NCI-H1436 treated with DMSO at 0.1 percent for 48 hours (cell line): ENCODE measurements at places on chromosomes 2 and 18.
A peak's percentile ranks its signal among the peaks of the same experiment; 100 is the strongest.

GRCh38 chr18:79799619-79800370 is 2.1 kb downstream of the KCNG2 start:
- DNase-seq: no peak

GRCh38 chr2:176526995-176527901 is 258.0 kb downstream of the MTX2 start:
- no peak for DNase-seq

- no peak for DNase-seq
These were observed 101.9 kb downstream of the BIN1 start for GRCh38 chr2:127004893-127005600.

- DNase-seq: no peak
These were observed 65.3 kb upstream of the WIPF1 start for GRCh38 chr2:174662859-174663258.

DNA sequence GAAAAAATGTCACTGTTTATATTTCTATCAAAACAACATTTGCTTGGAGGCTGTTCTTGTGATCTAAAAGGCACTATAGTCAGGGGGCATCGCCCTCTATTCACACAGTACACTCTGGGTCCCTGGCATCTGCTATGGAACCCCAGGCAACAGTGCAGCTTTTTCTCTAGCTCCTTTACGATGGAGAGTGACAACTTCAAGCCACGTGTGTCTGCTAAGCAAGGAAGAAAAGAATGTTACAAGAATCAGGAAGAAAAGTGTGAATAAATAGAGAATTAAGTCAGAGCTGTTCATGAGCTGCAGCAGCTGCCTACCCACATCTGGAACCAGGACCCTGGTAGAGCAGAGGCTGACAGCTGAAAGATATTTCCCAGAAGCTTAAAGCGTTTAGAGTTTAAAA is 11.2 kb downstream of the RND3 start:
- DNase-seq: no peak

DNA sequence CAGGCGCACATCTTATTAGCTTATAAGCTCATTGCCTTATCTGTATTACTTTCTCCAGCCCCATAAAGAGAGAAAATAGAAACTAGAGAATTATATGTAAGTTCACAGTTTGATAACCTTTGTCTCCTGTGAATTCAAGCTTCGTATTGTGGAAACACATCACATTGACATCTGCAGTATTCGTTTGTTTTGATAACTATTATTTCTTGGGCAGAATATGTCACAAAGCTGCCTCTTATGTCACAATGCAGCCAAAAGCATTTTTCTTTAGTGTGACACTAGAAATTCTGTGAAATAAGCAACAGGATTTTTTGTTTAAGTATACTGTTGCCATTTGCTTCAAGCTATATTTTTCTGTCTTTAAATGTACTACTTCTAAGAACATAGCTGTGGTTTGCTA is 221.5 kb downstream of the DOK6 start:
- no peak for DNase-seq

GRCh38 chr2:128505150-128505490 is 186.5 kb upstream of the HS6ST1 start:
- DNase-seq: no peak

DNA sequence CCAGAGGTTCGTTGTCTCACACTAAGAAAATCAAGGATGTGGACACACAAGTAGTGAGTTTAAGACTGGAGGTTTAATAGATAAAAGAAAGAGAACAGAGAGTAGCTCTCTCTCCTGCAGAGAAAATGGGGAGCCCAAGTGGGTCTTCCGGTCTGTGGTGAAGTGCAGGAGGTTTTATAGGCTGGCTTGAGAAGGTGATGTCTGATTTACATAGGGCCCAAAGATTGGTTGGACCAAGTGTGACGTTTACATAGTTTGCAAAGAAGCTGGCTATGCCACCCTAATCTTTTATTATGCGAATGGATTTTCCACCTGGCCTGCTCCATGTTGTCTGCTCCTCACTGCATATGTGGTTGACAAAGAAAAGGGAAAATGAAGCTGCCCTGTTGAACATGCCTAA is 430.4 kb upstream of the TRIB2 start:
- DNase-seq: no peak

- DNase-seq: no peak
These were observed 18.2 kb upstream of the MBOAT2 start for GRCh38 chr2:9021563-9022211.

GRCh38 chr2:40348665-40349064 is 103.2 kb downstream of the SLC8A1 start:
- DNase-seq: no peak

- DNase-seq: no peak
These were observed 35.6 kb downstream of the NGEF start for GRCh38 chr2:232977438-232977971.

GRCh38 chr18:40577981-40578365 is 1377.1 kb upstream of the PIK3C3 start:
- DNase-seq: no peak

DNA sequence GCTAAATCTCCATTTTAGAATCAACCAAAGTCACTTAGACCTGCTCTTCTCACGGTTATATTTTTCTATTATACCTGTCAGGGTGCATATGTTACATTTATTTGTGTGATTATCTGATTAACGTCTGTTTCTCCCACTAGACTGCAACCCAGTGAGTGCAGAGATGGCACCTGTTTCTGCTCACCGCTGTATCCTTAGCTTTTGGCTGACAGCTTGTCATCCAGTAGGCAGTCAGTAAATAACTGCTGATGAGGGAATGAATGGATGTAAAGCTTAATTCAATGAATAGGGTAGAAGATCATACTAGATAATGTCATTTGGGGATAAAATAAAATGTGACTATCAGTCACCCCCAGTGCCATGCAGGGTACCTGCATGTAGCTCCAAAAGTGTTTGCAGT is 6.9 kb upstream of the CHRNA1 start:
- no peak for DNase-seq

GRCh38 chr2:144430722-144431391 is 89.1 kb downstream of the ZEB2 start:
- DNase-seq: no peak

DNA sequence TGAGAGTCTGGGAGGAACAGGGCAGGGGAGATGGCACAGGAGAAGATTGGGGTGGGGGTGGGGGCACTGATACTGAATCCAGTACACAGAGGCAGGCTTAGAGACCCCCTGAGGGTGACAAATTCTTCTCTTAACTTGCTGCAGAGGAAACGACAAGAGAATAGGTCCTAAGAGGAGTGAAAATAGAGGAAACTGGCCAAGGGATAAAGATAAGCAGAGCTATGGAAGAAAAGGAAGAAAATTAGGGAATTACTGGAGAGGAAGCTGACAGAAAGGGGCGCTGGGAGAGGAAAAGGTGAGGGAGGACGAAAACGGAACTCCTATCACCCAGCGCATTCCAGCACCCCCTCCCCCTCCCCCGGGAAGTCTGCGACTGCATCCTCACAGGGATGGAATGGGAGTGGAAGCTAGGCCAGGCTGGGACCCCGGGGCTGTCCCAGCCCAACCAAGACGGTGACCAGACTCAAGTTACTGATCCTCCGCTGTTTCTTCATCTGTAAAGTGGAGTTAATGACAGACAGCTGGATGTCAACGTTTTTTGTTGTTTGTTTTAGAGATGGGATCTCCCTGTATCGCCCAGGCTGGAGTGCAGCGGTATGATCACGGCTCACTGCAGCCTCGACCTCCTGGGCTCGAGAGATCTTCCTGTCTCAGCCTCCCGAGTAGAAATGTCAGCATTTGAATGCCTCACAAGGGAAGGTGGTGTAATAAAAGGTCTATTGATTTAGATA is 2.6 kb upstream of the EMX1 start:
- no peak for DNase-seq

DNA sequence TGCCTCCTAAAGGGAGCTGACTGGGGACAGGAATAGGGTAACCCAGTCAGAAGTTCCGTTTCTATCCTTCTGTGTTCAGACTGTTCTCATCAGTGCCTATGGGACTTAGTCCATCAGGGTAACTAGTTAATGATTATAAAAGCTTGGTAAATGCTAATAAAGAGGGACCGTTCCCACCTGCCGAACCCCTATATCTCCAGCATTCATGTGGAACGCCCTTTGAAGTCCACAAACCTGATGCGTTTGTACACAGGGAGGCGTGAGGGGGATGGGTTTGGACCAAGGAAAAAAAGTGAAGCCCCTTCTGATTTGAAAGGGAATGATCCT is 112.9 kb downstream of the CDK15 start:
- DNase-seq: no peak

- no peak for DNase-seq
These were observed at the start of gene GKN1 for GRCh38 chr2:68974251-68974650. GKN1 (plus strand) TSS chr2:68974636; CDS start chr2:68974678, 42 bp downstream.

- no peak for DNase-seq
These were observed 136.9 kb upstream of the GATA6 start for GRCh38 chr18:22032392-22032961.

DNA sequence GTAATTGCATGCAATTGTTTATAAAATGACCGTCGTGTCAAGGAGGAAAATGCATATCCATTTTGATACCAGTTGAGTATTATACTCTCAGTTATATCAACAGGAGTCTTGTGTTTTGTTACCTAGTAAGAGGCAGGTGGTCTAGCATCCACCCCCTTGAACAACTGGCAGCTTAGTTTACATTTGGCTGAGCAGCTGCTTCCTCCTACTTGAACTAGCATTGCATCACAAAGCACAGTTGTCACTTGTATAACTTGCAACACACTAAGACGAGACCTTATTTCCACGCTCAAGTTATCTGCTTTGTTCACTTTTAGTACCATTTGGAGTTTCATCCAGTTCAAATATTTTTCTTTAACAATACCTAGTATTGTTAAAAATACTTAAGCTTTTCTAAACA is 75.4 kb upstream of the UBE2E3 start:
- peak; percentile 45 for DNase-seq

- DNase-seq: no peak
These were observed 377.1 kb downstream of the CDH19 start for GRCh38 chr18:66226782-66227181.

DNA sequence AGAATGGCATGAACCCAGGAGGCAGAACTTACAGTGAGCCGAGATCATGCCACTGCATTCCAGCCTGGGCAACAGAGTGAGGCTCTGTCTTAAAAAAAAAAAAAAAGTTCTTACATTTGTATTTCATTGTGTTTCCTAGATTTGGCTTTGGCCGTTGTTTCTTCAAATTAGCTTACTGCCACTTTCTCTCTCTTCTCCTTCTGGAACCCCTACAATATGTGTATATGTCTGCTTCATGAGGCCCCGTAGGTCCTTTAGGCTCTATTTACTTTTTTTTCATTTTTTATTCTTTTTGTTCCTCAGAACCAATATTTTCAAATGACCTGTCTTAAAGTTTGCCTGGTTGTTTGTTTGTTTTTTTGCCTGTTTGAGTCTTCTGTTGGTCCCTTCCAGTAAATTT is 41.2 kb downstream of the RMDN2 start:
- no peak for DNase-seq

DNA sequence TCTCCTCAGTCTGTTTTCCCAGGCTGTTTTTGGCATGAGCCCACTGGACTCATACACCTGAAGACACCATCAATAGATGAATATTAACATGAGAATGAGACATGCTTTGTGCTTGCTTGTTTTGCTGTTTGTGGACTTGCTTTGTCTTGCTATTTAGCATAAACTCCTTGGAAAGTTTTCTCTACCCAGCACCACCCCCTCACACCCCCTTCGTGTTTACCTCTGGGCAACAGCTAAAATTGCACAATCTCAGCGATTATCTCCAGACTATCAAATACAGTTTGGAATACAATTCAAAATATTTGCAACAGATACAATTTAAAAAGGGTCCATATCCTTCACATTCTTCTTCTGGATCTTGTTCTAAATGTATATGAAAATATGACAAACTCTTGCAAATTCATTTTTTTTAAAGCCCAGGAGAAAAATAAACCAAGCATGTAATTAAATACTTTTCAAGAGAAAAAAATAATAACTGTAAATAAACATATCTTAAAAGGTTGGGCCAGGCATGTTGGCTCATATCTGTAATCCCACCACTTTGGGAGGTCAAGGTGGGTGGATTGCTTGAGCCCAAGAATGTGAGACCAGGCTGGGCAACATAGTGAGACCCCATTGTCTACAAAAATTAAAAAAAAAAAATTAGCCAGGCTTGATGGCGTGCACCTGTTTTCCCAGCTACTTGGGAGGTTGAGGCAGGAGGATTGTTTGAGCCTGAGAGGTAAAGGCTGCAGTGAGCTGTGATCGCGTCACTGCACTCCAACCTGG is 32.3 kb upstream of the PMAIP1 start:
- no peak for DNase-seq

GRCh38 chr2:98793897-98794830 is 63.2 kb upstream of the MGAT4A start:
- DNase-seq: no peak

DNA sequence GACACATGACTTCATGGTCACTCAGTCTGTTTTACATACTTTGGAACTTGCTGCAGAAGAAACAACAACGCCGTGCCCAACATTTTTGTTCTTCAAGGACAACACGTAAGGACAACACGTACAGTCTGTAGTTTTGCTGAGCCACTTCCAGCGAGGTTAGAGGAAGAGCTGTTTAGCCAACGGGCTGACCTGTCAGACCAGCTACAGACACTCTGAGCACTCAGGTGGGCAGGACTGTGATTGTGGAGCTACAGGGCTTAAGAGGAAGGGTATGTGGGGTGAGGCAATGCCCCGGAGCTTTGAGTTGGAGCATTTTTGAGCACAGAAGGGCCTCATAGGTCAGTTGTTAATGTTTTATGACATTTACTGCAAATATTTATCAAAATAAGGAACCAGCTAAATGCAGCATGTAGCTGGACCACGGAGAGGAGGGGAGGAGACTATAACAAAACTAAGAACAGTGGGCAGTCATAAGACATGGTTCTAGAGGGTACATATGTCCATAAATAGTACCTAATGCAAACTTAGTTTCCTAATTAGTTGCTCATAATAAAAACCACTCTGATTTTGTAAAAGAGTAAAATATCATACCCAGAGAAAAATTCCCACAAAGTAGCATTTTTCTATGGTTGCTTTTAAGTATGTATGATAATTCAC is 26.3 kb upstream of the NPC1 start:
- no peak for DNase-seq

DNA sequence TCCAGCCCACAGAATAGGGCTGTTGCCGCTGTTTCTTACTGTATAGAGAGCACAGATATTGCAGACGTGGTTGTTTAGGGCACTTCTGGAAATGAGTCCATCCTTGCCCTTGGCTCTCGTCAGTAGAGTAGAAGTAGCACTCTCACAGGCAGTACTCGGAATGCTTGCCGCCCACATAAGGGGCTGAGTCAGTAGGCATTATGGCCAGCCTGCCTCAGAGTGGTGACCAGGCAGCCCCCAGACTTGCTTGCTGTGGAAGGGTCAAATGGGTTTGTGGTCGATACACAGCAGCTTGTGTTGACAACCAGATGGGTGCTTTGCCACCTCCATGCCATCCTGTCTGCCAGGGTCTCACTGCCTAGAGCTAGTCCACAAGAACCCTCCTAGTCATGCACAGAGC is 38.7 kb downstream of the PLEKHB2 start:
- DNase-seq: no peak
